Stimulated activated CD8-positive, alpha-beta memory T cell treated with anti-CD3 and anti-CD28 coated beads, Interleukin-7, amount 100 ng/mL, for 1 hour (primary cell): ENCODE measurements at places on chromosomes 2 and 18.

DNA sequence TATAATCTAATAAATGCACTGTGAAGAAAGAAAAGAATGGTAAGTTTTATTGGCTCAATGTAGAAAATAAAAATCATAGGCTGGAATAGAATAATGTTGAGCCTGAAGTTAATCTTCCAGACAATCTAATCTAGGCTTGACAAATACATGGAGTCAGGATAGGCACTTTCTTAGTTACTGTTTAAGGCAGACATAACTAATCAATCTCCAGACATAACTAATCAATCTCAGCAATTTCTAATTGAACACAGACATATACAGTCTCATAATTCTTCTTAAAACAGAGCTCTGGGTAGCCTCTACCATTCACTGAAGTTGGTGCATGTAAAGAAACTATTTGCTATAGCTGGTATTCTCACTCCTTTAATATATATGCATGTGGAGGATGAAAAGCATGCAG is 150.1 kb upstream of the CTAGE1 start:
- no peak for DNase-seq

DNA sequence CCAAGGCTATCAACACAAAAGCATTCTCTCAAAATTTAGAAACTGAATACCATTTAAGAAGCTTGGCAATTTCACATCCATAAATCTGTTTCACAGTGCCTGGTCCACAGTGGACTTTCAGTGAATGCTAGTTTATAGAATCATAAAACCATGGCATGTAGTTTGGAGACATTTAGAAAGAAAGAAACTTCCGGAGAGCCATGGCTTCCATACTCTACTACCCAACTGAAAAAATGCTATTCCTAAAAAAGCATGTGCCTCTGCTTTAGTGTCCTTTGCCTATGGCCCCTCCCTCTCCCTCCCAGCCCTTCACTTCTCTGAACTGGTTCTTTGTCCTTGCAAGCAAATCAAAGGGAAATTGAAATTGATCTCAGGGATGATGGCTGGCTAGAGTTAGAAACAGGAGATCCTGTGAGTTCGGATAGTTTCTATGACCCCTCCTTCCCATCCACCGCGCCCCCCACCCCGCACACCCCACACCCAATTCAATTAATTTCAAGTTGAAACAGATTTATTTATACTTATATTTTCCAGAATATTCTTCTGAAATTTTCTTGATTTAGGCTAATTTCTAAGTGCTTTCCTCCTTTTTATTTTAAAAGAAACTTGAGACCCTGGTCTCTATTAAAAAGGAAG is 248.3 kb downstream of the TRIB2 start:
- DNase-seq = no peak

- no peak for DNase-seq
Observed at GRCh38 chr2:109340381-109340780, 211.4 kb downstream of the SH3RF3 start.

- DNase-seq = no peak
Observed at GRCh38 chr2:167275046-167275445, 386.8 kb downstream of the XIRP2 start.

- no peak for DNase-seq
Observed at GRCh38 chr2:105777031-105777482, 32.3 kb downstream of the NCK2 start.

DNA sequence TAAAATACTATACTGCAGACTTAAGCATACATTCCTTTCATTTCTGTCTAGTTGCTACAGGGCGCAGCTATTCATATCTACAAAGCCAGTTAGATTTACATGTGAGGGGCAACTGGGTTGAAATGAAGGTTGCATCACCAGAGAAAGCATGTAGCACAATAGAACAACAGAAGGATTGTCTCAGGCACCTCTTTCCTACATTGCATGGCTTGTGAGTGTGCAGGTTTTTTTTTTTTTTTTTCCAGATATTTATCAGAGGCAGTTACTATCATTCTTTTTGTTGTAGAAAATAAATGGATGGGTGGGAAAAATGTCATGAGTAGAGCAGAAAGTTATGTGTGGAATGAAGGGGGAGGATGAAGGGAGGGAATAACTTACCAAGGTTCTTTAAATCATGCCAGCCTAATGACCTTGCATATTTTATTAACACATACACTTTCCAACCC is 86.8 kb downstream of the ERBB4 start:
- DNase-seq = no peak

- DNase-seq = no peak
Observed at GRCh38 chr2:122329278-122329677, 573.8 kb downstream of the TSN start.

GRCh38 chr2:9681427-9681817 is 50.6 kb upstream of the YWHAQ start:
- DNase-seq = no peak

GRCh38 chr2:12718015-12718671 is 1.4 kb downstream of the TRIB2 start:
- no peak for DNase-seq

DNA sequence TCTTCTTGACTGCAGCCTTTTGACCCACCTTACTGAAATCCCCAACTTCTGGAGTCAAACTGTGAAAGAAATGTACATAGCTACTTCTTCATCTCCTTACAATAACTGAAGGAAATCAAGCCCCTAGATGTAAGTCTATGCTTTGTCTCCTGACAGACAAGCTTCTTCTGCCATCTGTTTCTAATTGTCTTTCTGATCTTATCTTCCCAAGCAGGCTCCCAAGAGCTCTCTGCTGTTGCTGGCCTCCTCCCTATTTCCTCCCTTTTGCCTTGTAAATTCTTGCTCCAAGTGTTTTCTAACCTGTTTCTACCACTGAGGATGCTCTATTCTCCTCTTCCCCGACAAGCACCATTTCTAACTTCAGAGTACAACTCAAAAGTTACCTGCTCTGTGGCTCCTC is 77.4 kb upstream of the OSR1 start:
- DNase-seq = no peak

GRCh38 chr2:48146552-48146951 is 240.3 kb upstream of the FBXO11 start:
- DNase-seq = no peak

GRCh38 chr2:112618383-112618782 is 27.4 kb upstream of the SLC20A1 start:
- no peak for DNase-seq

GRCh38 chr2:43370705-43371104 is 144.3 kb upstream of the ZFP36L2 start:
- DNase-seq = no peak

DNA sequence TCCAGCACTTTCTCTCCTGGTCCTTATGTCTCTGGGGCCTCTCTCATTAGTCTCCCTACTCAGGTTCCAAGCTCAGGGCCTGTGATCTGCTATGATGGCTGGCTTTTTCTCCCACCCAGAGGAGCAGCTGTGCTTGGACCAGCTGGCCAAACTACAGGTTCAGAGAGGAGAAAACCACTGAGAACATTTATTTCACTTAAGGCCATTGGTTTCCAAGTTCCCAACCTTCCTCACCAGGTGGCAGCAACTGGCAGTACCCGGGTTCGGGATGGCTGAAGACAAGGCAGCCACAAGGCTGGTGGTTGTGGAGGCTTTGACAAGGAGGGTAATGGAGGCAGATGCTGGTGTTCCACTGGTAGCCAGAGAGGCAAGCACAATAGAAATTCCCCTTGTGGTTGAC is 29.9 kb upstream of the SELENOI start:
- no peak for DNase-seq

GRCh38 chr18:57087644-57088376 is 59.1 kb upstream of the BOD1L2 start:
- no peak for DNase-seq

DNA sequence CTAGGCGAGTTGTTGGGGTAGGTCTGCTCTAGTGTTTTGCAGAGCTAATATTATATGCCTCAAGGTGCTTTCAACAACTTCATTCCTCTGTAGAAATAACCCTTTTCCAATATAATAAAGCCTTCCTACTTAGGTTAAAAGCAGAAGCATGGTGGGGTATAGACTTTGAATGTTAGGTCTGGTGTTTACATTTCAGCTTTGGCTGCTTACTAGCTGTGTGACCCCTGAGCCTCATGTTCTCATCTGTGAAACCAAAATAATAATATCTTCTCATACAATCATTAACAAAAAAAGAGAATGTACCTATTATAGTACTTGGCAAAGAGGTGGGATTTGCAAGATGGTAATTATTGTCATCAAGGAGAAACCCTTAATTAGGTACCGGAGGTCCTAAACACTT is 386.6 kb downstream of the NBAS start:
- DNase-seq = no peak

DNA sequence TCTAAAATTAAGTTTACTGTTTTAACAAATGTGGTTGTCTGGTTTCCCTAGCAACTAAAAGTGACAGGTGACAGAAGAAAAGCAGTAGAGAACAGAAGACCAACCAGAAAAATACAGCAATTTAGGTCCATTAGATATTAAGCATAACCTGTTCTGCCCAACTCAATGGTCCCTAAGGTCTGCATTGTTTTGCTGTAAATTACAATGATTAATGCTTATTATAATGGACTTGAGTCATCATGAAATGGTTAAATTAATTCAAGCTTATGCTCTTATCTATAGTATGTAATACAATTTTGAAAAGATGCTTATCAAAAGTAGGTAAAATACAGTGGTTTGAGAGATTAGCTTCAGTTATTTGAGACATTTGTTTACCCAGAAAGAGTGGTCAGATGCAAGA is 378.0 kb downstream of the GRB14 start:
- no peak for DNase-seq

GRCh38 chr2:47386551-47386950 is 16.4 kb upstream of the MSH2 start:
- no peak for DNase-seq

- no peak for DNase-seq
Observed at GRCh38 chr2:219511547-219512325, 2.5 kb upstream of the ASIC4 start.
